ENCODE measurements at places on chromosomes 4 and X.

GRCh38 chrX:30530606-30531005 is 47.0 kb downstream of the TASL start:
- DNase-seq = peak; percentile 60

- DNase-seq = peak; percentile 21
Observed at GRCh38 chr4:124483048-124483906, 229.3 kb downstream of the ANKRD50 start.

GRCh38 chrX:124736553-124737270 is 390.3 kb downstream of the SH2D1A start:
- DNase-seq = no peak

GRCh38 chr4:18077808-18078207 is 56.3 kb upstream of the LCORL start:
- no peak for DNase-seq

- peak; percentile 34 for DNase-seq
Observed at GRCh38 chr4:47538111-47538824, 53.2 kb downstream of the ATP10D start.

DNA sequence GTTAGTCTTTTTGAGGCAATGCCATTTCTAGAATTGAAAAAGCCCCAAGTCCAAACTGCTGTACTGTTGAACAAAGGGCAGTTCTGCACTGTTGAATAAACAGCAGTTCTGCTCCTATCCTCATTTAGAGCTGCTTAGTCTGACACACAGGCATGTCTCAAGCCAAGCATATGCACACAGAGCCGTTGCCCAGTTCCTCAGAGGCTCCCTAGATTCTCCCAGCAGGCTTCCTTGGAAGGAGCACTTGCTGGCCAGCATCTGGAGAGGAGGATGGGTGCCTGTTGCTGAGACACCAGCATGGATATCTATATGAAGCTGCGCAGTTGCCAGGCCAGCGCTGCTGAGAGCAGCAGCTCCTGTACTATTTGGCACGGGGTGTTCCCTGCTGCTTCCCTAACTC is 138.3 kb upstream of the USP38 start:
- DNase-seq = no peak

DNA sequence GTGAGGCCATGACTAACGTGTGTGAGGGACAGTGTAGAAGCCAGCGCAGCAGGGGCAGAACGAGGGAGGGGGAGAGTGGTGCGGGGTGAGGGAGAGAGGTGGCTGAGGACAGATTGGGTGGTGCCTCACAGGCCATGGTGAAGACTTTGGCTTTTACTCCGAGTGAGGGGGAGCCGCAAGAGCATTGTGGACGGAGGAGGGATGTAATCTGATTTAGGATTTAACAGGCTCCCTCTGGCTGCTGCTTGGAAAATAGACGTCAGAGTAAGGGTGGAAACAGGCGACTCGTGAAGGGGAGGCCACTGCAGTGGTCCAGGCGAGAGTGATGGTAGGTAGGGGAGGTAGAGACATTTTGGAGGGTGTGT is 13.0 kb downstream of the PPP1R3F start:
- DNase-seq = peak; percentile 33

- no peak for DNase-seq
Observed at GRCh38 chrX:31487951-31488350, 416.1 kb upstream of the FTHL17 start.
